Stimulated activated CD4-positive, alpha-beta T cell treated with anti-CD3 and anti-CD28 coated beads, TNF-alpha, amount 100 ng/mL, for 4 hours (primary cell): ENCODE measurements at places on chromosomes 6 and 20.

GRCh38 chr6:78347191-78347916 is 520.0 kb upstream of the IRAK1BP1 start:
- DNase-seq, result no peak

DNA sequence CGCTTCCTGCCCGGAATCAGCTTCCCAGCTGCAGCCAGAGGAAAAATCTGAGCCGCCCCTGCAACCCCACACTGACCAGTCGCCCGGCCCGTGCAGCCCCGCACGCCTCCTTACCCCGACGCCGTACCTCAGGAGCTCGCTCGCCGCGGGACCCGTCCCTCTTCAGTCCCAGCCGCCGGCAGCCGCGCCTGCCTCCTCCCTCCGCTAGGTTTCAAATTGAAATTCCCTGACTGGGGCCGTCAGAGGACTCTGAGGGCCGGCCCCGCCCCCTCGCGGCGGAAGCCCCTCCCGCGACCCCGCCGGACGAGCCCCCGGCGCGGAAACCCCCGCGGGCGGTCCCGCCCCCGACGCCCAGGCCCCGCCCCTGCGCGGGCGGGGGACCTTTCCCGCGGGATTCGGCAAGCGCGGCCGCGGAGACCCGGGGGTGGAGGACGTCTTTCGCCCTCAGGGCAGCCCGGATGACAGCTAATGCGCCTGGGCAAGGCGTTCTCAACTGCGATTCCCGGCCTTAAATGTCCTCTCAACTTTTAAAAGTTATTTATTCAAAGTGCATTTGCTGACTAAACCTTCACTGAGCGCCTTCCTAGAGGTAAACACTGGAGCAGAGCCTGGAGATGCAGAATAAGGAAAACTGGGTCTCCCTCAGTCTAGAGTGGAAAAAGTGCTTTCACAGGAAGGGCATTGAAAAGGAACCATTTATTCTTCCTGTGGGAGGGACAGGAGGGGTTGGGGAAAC is at the start of gene EPB41L2:
Gene EPB41L2, minus strand, starts transcription at position 218 of the 736 bp plus-strand sequence. CDS start 106,760 bp downstream, outside the sequence.
- DNase-seq, result peak; percentile 64

DNA sequence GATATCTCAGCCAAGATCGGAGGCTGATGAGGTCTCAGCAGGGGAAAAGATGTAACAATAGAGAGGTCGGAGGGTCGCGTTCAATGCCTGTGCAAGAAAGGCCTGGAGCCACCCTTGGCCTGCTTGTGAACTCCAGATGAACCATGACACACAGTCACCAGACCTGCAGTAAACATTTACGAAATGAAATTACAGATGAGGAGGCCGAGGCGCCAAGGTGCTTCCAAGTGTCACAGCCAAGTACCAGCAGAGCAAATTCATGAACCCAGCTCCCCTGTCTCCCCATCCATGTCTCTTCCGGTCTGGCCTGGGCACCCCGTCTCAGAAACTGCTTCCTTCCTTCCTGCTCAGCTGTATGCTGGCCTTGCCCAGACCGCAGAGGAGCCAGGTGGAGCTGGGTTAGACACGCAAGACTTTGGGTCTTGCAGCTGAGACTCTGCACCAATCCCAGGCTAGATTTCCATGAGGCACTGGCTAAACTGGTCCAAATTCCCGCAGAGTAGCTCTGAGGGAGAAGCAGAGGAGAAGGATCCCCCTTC is 48.1 kb downstream of the CHMP4B start:
- DNase-seq, result no peak

GRCh38 chr6:143007646-143008045 is 53.0 kb upstream of the AIG1 start:
- DNase-seq, result no peak

DNA sequence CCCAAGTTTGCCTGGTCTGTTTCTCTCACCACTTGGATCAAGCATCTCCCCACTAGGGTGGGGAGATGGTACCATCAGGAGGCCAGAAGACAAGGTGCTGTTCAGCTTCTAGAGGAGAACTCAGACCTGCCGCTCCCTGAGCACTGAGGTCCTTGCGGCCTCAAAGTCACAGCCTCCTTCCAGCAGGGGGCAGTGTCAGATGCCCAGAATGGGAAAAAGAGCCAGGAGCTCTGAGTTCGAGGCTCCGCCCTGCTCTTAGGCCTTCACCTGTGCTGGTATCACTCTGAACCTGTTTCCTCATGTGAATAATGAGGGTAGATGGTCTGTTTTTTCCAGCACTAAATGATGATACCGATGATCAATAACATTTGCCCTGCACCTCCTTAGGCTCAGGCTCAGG is 68.7 kb downstream of the TOX2 start:
- no peak for DNase-seq

- no peak for DNase-seq
Observed at GRCh38 chr20:13791540-13792459, 7.0 kb downstream of the NDUFAF5 start.

- DNase-seq, result no peak
Observed at GRCh38 chr20:53925651-53926401, 144.6 kb downstream of the BCAS1 start.

DNA sequence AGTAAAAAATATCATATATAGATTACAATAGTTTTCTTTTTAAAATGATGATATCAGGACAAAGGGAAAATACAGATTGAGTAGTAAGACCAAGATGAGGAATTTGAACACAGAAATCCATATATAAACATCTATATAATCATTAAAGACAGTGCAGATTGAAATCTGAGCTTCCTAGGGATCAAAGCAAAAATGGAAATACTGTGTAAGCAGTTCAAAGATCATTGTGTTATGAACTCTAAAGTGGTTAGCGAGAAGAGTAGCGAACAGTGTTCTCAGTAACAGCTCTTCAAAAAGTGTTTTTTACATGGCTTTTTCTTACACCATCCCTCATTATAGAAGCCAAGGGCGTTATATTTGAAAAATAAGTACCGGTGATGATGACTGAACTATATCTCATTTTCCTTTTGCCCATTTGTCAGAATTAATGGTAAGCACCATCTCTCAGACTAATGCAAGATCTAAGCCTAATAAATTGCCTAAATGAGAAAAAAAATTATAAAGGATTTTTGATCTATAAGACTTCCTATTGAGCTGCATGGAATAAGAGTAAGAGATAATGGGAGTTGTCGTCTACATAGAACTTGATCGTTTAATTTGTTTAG is 226.3 kb downstream of the ZFAND3 start:
- DNase-seq, result no peak

DNA sequence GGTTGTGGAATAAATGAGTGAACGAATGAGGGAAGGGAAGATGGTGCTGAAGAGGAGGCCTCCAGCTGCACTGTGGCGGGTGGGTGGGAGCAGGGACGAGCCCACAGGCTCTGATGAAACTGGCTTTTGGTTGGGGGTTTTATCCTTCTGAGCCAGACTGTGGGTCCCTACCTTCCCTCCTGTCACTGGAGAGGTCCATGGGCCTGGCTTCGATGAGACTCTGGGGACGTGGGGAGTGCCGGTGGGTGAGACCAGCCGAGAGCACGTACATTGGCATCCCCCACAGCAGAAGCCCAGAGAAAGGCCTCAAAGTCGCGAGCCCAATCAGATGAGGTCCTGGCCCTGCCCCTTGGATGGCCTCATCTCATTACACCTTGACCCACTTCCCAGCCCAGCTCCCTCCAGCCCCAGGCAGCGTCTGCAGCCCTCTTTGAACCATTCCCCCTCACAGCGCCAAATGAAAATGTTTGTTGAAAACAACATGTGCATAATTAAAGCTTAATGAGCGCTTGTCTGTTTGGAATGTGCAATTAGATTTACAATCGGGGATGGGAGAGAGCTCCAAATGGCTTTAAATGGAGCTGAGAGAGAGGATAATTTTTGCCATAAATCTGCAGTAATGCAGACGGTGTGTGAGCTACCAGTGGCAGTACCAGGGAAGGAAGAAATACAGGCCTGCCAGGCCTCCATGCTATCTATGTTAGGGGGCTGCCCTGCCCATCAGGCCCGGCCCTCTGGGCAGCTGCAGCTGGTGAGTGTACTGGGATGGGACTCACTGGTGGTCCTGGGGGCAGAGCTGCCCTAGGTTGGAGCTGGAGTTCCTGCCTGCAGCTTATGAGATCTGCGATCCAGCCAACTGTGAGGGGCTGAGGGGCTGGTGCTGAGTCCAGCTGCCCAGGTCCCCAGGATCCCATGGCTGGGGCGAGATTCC is 47.2 kb downstream of the TOX2 start:
- DNase-seq, result no peak
